ENCODE measurements at places on chromosomes 3 and 15. TPM values are rescaled to one million over a fixed set of nuclear protein-coding genes. Genes with fewer than 3 reads are reported as not detected.

XCR1 gene
- not detected for total RNA-seq

PRSS50 gene
- total RNA-seq: not detected

GABRA5 gene
- not detected for total RNA-seq

GRCh38 chr3:133441867-133442270, 42.0 kb downstream of the BFSP2 start:
- H3K4me1 ChIP-seq: 0 out of 2 replicates have a peak, but pooled peaks cover 3% of the 10 kb centered on the region
- no peaks in the 10 kb centered on the region for H3K36me3 ChIP-seq
- no peak overlapping the region for H3K27ac ChIP-seq
- no peak for DNase-seq

GOLGA8J gene
- not detected for total RNA-seq

GRCh38 chr15:47607695-47608094, 109.6 kb upstream of the SEMA6D start:
- H3K27ac ChIP-seq: no peak overlapping the region
- no peak for DNase-seq
- H3K27me3 ChIP-seq: no peaks in the 10 kb centered on the region

DNA sequence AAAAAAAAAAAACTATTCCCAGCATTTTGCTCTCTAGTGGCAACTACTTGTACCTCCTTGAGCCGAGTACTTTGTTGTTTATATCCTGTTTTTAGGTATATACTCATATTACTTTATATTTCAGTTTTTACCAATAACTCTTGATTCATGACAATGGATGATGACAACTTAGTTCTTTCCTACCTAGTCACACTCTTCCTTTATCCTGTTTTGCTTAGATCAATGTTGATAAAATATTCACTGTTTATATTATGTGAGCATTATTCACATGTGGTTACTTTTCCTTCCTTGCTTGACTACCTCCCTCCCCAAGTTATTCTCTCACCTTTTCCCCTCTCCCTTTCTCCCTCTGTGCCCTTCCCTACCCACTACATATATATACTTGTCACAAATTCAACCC, 53.7 kb downstream of the NKIRAS1 start:
- H3K27ac ChIP-seq: no peak overlapping the region
- peaks cover 11% of the 10 kb centered on the region for H3K4me1 ChIP-seq
- no peak for DNase-seq
- H3K36me3 ChIP-seq: no peaks in the 10 kb centered on the region
- H3K4me3 ChIP-seq: no peak overlapping the region
- H3K27me3 ChIP-seq: no peaks in the 10 kb centered on the region

DNA sequence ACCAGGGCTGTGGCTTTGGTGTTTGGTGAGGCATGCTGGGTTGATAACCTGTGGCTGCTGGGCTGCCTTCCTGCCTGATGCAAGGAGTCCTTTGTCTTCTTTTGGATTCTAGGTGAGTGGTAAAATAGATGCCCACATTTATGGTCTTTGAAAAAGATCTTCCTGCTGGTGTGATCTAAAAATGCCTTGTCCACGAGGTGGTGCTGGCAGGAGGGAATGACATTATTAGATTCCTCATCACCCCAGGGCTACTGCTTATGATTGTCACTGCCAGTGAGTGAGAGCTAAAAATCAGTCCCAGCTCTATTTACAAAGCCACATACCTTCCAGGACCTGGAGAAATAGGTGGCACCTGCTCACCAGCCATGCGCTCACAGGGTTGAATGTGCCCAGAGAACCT, 355.5 kb upstream of the ROPN1 start:
- no peaks in the 10 kb centered on the region for H3K36me3 ChIP-seq
- DNase-seq: no peak
- no peak overlapping the region for H3K4me3 ChIP-seq
- peaks cover 18% of the 10 kb centered on the region for H3K4me1 ChIP-seq
- H3K27me3 ChIP-seq: no peaks in the 10 kb centered on the region

DNA sequence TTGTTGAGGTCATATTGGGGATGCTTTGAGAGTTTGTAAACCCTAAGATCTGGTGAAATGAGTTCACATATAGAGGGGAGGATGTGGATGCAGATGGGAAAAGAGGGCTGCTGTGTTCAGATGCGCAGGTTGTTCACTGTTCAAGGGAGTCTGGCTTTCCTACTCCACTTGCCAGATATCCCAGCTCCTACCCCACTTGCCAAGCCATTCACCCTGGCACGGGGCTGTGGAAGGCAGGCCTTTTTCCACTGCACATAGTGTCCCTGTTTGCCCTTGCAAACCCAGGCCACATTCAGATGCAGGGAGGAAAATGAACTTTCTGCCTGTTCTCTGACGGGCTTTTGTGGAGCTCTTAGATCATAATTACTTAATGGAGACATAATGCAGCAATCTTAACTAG, 29.0 kb downstream of the CRABP1 start:
- H3K27me3 ChIP-seq: no peaks in the 10 kb centered on the region
- H3K27ac ChIP-seq: no peak overlapping the region
- H3K4me3 ChIP-seq: no peak overlapping the region
- no peak for DNase-seq

ARGFX gene
- not detected for total RNA-seq

DNA sequence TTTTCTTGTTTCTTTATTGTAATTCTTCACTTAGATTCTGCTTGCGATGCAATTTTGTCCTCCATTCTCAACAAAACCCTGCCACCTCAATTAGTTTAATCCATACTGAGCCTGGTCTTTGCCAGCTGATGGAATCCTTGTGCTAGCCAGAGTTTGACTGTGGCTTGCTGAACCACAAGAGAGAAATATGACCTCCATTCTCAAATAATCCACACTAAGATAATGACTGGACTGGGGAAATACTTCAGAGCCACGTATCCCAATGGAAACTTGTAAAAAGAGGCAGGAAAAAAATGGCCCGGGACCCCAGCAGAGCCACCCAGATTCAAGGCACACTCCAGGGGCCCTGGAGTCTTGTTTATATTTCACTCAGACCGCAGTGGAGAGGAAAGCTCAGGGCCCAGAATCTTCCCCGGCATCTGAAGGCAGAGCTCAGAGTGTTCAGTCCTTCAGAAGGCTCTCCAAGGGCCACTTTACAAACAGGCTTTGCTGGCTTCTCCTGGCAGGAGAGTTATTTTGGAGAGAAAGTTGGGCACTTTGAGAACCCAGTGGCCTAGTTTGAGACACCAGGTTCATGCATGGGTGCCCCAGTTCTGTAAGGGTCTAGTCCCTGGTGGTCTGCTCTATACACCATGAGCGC, 62.7 kb downstream of the SSUH2 start:
- H3K27me3 ChIP-seq: no peaks in the 10 kb centered on the region
- no peaks in the 10 kb centered on the region for H3K36me3 ChIP-seq
- H3K4me1 ChIP-seq: peaks cover 11% of the 10 kb centered on the region
- H3K4me3 ChIP-seq: no peak overlapping the region

GRCh38 chr3:46422617-46423016, 15.6 kb downstream of the CCRL2 start:
- no peak overlapping the region for H3K4me3 ChIP-seq
- no peaks in the 10 kb centered on the region for H3K27me3 ChIP-seq
- H3K4me1 ChIP-seq: peaks cover 6% of the 10 kb centered on the region
- H3K27ac ChIP-seq: no peak overlapping the region
